ENCODE measurements at places on chromosomes 3 and 15.
A peak's percentile ranks its signal among the peaks of the same experiment; 100 is the strongest.

GRCh38 chr15:76994001-76994400, 925 bp upstream of the PSTPIP1 start:
- DNase-seq = no peak

DNA sequence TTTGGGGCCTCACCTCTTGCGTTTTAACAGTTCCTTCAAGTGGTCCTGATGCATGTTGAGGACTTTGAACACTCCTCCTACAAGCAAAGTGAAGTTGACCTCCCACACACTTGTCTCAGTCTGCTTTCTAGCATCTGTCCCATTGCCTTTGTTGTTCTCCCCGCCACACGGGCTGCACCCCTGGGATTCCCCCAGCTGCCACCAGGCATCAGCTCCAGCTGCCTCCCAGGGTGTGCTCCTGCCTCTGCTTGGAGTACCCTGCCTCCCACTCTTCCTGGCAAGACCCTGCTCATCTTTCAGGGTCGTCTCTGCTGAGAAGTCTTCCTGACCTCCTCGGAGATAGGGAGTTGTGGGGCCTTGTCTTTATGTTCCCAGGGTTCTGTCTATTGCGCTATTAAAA, 52.2 kb downstream of the IGF1R start:
- DNase-seq = no peak

- DNase-seq = no peak
Observed at GRCh38 chr3:74067296-74067695, 442.6 kb upstream of the PDZRN3 start.

DNA sequence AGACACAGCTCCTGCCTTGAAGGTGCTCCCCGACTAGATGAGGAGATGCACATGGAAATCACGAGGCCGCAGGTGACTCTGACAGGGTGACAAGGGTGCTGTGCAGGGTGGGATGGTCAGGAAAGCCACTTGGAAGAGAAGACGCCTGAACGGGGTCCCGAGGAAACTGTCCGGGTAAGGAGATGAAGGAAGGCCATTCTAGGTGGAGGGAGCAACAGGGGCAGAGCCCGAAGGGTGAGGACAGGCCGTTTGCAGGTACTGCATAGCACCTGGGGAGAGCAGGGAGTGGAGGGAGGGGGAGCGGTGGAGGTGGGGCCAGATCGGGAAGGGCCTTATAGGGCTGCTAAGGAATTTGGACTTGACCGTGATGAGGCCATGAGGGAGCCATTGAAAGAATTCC, 105.6 kb upstream of the DLG1 start:
- no peak for DNase-seq

DNA sequence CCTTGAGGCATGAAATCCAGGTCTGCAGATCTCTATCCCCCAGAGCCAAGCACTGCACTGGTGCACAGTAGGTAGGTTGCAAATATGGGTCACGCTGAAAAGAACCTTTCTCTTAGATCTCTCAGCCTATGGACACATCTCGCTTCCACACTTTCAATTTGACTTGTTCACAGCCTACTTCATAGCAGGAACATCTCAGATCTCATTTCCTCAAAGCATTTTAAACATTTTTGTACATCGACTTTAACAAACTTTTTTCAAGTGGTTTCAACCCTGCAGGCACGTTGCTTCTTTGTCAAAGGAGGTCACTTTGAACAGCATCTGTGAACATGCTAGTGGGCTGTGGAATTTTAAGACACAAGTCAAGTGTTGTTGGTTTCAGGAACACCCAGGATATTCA, 76.0 kb downstream of the SLC12A8 start:
- DNase-seq = no peak

DNA sequence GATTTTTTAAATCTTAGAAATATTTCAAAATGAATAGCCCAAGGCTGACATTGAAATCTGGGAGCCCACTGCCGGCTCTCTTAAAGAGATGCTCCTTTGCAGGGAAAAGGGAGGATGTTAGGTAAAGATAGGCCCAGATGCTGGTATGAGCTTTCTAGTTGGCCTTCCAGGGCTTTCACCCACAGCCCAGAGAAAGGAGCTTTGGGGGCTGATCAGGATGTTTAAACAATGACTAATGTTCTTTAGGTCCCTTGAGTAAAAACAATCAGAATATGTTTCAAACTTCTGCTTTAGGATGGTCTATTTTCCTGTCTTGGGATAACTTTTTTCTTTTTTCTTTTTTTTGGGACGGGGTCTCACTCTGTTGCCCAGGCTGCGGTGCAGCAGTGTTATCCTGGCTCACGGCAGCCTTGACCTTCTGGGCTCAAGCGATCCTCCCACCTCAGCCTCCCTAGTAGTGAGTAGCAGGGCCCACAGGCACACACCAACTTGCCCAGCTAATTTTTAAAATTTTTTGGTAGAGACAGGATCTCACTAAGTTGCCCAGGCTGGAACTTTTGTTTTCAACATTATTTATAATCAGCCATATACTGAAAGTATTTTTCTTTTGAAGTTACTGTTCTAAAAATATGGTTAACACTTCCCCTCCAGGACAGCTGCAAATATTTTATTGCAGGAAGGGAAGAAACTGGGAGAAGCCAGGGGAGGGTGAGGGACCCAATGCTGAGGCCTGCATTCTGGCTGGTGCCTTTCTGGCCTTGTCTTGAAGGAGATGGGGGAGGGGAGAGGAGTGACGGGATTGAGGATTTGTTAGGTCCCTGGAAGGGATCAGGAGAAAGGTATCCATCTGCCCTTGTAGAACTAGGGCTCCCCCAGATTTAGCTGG, 70.1 kb downstream of the TRAK1 start:
- no peak for DNase-seq

GRCh38 chr3:127700406-127700805, 27.7 kb downstream of the ABTB1 start:
- DNase-seq = no peak

GRCh38 chr15:64426845-64427465, 33.4 kb upstream of the ZNF609 start:
- DNase-seq = no peak

GRCh38 chr3:100263583-100263982, 2.8 kb downstream of the TBC1D23 start:
- no peak for DNase-seq

DNA sequence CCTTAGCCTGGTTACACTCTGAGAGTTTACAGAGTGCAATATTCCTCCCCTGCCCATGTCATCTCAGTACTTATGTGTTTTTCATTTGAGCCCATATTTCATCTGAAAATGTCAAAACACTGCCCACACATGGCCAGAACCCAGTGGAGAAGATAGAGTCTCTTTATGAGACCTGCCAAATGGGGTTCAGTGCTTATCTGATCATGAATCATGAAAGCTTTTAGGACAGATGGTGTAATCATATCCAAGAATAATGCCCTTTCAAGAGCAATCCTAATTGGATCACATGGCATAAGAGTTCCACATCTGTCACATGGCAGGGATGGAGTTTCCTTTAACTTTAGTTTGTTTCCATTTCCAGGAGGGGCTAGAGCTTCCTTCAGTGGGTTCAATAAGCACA, 77.2 kb upstream of the AGBL1 start:
- no peak for DNase-seq

- DNase-seq = no peak
Observed at GRCh38 chr3:186983659-186984058, 53.3 kb downstream of the ST6GAL1 start.

DNA sequence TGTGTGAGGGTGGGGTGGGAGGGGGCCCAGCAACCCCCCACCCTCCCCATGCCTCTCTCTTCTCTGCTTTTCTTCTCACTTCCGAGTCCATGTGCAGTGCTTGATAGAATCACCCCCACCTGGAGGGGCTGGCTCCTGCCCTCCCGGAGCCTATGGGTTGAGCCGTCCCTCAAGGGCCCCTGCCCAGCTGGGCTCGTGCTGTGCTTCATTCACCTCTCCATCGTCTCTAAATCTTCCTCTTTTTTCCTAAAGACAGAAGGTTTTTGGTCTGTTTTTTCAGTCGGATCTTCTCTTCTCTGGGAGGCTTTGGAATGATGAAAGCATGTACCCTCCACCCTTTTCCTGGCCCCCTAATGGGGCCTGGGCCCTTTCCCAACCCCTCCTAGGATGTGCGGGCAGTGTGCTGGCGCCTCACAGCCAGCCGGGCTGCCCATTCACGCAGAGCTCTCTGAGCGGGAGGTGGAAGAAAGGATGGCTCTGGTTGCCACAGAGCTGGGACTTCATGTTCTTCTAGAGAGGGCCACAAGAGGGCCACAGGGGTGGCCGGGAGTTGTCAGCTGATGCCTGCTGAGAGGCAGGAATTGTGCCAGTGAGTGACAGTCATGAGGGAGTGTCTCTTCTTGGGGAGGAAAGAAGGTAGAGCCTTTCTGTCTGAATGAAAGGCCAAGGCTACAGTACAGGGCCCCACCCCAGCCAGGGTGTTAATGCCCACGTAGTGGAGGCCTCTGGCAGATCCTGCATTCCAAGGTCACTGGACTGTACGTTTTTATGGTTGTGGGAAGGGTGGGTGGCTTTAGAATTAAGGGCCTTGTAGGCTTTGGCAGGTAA, 8.1 kb downstream of the FAM131A start:
- DNase-seq = peak; percentile 88

DNA sequence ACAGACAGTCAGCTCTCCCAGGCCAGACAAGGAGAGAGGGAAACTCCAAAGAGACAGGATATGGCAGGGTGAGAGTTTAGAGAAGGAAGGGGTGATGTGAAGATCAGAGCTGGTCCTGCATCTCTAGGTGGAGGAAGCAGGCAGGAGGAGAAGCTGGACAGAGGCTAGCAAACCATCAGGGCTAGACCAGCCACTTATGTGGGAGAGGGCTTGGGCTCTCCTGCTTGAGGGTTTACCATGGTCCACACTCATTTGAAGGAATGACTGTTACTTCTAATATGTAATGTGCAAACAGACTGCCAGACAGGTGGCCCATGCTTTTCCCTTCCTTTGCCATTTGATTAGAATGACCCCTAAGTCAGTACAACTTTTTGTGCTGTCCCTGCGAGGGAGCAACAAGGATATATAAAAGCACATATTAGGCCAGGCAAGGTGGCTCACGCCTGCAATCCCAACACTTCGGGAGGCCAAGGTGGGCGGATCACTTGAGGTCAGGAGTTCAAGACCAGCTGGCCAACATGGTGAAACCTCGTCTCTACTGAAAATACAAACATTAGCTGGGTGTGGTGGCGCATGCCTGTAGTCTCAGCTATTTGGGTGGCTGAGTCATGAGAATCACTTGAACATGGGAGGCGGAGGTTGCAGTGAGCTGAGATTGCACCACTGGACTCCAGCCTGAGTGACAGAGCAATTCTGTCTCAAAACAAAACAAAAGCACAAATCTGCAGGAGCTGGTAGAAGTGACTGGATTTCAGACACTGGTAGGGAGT, 41.0 kb upstream of the MANF start:
- no peak for DNase-seq

GRCh38 chr15:91348752-91349500, 248.9 kb downstream of the SV2B start:
- no peak for DNase-seq

DNA sequence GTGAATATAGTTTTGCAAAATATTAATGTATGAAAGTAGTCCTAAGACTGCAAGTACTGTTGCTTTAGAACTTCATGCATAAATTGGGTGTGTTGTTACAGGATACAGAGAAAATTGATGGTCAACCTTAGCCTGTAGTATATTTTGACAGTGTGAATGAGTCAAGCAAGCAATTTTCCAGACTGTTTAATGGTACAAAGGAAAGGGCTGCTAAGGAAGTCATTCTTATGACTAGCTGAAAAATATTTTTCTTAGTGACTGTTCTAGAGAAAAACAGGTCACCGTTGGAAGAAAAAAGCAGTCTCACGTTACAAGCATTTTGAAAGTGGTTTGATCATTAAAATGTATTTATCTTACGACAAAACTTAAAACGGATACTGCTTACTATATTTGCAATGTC, 49.2 kb downstream of the MBNL1 start:
- DNase-seq = no peak

DNA sequence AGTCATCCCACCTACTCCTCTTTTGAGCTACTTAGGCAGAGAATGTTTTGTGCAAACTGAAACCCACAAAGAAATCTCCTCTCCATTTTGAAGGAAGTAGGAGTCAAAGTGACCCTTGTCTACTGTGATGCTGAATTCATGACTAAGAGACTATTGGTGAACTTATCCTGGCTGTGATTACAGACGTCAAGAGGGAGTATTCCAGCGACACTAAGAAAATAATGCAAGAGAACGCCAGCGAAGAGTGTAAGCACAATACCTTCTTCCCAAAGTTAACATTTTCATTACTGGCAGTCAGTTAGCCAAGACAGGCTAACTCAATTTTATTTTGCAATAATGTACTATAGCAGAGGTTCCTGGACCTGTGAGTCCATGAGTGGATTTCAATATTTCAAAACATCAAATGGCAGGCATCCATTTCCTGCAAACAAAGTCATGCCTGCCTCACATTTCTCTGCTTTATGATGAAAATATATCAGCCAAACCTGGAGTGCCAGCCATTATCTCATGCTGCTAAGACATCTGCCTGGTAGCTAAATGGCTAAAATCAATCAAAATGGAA, 59.0 kb downstream of the CTNNB1 start:
- no peak for DNase-seq

- DNase-seq = no peak
Observed at GRCh38 chr15:48905216-48905615, 27.3 kb downstream of the EID1 start.

DNA sequence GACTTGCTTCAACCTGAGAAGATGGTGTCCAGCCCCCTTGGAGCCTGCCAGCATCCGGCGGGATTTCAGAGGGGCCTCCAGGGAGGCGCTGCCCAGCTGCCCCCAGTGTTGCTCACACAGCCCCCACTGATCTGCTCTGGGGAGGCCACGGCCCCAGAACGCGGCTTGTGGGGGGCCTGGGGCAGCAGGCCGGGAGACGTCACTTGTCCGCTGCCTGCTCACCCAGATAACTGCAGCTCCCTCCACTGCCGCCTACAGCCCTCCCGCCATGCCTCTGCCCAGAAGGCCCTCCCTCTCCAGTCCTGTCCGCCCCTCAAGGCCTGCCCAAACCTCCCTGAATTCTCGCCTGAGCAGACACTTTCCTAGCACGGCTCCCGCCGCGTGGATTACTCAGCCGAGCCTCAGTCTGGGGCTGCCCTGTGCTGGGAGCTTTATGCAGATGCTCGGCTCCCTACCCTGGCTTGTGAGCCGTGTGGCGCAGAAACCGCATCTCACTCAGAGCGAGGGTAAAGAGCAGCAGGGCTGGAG, 17.2 kb upstream of the ADIPOQ start:
- DNase-seq = peak; percentile 84

DNA sequence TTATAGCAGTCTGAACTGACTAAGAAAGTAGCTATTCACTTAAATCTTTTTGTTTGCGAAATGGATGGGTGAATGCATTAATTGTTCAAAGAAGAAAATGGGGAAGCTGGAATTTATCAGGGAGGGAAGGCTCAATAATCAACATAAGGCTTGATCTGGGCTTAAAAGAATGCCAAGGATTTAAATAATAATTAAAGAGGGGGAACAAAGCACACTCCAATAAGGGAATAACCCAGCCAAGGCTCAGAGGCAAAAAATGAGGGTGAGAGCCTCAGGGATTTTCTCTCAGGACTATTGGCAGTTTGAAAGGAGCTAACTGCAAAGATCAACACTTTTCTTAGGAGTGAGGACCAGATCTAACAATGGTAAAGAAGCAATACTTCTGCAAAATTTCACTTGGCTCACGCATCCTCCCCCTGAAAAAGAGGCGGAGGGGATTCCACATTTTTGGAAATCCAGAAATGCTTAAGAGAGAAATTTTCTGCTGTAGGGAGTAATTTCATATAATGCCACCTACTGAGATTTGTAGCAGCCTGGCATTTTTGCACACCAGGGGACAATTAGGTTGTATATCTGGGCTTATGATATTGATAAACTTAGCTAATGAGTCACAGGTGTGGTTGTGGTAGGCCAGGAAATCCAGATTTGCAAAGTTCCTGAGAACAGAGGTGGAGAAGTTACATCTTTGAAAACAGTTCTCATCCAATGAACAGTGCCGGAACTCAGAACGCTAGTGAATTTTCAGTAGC, 405.1 kb downstream of the TUSC7 start:
- DNase-seq = no peak

All from dorsolateral prefrontal cortex (tissue), 122 donors.